ENCODE measurements at places on chromosomes 5 and 9.

- peak; percentile 54 for DNase-seq
Observed at GRCh38 chr5:108381350-108381953, 446 bp downstream of the FBXL17 start.

- no peak for DNase-seq
Observed at GRCh38 chr5:159899067-159900049, 16.9 kb upstream of the ADRA1B start.

DNA sequence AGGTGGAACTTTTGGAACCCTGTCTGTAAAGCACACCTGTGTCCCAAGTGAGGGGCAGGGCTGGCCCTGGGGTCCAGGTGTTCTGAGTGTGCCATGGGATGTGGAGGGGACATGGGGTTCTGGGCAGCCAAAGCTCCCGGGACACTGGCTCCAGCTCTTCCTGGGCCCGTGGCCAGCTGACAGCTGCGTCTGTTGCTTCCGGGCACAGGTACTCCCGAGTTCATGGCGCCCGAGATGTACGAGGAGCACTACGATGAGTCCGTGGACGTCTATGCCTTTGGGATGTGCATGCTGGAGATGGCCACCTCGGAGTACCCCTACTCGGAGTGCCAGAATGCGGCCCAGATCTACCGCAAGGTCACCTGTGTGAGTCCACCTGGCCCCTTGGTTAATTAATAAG lies 50.7 kb downstream of the WNK2 start:
- no peak for DNase-seq

GRCh38 chr9:128296340-128297220 lies 20.5 kb downstream of the SWI5 start:
- DNase-seq = no peak

DNA sequence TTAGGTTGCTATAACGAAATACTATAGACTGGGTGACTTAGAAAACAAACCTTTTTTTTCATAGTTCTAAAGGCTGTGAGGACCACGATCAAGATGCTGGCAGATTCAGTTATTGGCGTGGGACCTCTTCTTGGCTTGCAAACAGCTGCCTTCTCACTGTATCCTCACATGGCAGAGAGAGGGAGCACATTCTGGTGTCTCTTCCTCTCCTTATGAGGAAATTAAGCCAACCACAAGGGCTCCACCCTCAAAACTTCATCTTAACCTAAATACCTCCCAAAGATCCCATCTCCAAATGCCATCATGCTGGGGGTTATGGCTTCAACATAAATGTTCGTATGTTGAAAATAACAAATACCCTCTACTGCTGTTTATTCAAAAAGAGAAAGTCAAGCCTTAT lies 197.1 kb downstream of the CEMIP2 start:
- DNase-seq = no peak

GRCh38 chr9:89477811-89478630 lies 19.9 kb downstream of the SEMA4D start:
- no peak for DNase-seq

GRCh38 chr5:5523066-5523505 lies 100.6 kb downstream of the ICE1 start:
- no peak for DNase-seq
